ENCODE measurements at places on chromosomes 6 and 20.
A peak's percentile ranks its signal among the peaks of the same experiment; 100 is the strongest.

GRCh38 chr6:138307816-138308730 lies 69.6 kb upstream of the SMIM28 start:
- no peak overlapping the region for H3K27ac ChIP-seq
- no peak overlapping the region for H3K4me3 ChIP-seq
- no peaks in the 10 kb centered on the region for H3K27me3 ChIP-seq
- no peak for DNase-seq
- H3K36me3 ChIP-seq: no peaks in the 10 kb centered on the region

GRCh38 chr20:62993856-62994494 lies 12.8 kb downstream of the BHLHE23 start:
- no peaks in the 10 kb centered on the region for H3K36me3 ChIP-seq
- H3K27me3 ChIP-seq: no peaks in the 10 kb centered on the region
- no peak overlapping the region for H3K27ac ChIP-seq
- DNase-seq: no peak
- no peaks in the 10 kb centered on the region for H3K4me1 ChIP-seq

DNA sequence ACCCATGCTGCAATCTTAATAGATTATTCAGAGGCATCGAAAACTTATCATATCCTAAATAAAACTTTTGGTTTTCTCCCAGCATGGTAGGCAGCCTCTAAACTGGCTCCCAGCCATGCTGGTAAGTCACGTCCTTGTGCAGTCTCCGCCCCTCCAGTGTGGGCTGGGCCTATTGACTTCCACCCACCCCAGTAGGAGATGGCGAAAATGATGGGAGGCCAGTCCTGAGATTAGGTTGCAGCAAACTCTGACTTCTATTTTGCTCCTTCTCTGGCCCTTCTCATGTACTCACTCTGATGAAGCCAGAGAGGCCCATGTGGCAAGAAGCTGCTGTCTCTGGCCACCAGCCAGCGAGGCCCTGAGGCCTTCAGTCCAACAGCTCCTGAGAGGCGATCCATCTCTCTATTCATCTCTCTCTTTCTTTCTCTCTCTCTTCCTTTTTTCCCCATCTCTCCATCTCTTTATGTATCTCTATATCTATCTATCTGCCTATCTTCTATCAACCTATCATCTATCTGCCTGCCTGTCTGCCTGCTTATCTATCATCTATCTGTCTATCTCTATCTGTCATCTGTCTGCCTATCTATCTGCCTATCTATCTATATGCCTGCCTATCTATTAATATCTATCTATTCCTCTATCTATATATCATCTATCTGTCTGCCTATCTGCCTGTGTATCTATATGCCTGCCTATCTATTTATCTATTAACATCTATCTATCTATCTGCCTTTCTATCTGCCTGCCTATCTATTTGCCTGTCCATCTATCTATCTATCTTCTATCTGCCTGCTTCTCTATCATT lies 52.7 kb upstream of the STX16 start:
- H3K4me1 ChIP-seq: no peaks in the 10 kb centered on the region
- no peak overlapping the region for H3K27ac ChIP-seq
- H3K27me3 ChIP-seq: no peaks in the 10 kb centered on the region
- DNase-seq: no peak
- H3K4me3 ChIP-seq: no peak overlapping the region

GRCh38 chr6:148385379-148385778 lies 42.7 kb downstream of the SASH1 start:
- H3K27me3 ChIP-seq: no peaks in the 10 kb centered on the region
- no peaks in the 10 kb centered on the region for H3K36me3 ChIP-seq
- DNase-seq: no peak
- H3K4me3 ChIP-seq: no peak overlapping the region
- H3K27ac ChIP-seq: no peak overlapping the region
- no peaks in the 10 kb centered on the region for H3K4me1 ChIP-seq

GRCh38 chr6:109336221-109336961 lies 45.9 kb downstream of the CD164 start:
- H3K27ac ChIP-seq: no peak overlapping the region
- no peak for DNase-seq
- no peak overlapping the region for H3K4me3 ChIP-seq

DNA sequence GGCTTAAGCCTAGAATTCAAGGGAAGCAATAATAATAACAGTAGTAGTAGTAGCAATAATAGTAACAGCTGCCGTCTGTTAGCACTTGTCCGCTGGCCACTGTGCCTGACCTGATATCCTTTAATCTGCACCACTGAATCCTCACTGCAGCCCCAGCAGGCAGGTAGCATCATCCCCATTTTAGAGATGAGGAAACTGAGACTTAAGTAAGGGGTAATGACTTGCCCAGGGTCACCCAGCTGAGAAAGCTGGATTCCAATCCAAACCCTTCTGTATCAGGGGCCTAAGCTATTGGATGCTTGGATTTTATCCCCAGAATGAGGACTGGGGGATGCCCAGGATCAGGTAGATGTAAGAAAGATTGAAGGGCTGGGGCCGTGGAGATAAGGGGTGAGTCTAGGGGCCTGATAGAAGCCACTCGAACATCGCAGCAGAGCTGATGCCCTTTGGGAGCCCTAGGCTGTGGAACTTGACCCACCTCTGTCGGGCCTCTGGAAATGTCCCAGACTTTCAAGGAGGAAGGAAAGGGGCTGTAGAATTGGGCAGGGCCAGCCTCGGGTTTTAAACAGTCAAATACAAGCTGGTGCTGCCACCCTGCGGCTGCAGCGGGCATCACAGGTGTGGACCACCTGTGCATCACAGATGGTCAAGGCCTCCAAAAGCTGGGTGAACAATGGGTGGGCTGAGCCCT lies 102.1 kb upstream of the MYL9 start:
- H3K4me1 ChIP-seq: no peaks in the 10 kb centered on the region
- H3K36me3 ChIP-seq: no peaks in the 10 kb centered on the region
- H3K27me3 ChIP-seq: no peaks in the 10 kb centered on the region
- H3K4me3 ChIP-seq: no peak overlapping the region
- no peak overlapping the region for H3K27ac ChIP-seq
- peak; percentile 65 for DNase-seq

DNA sequence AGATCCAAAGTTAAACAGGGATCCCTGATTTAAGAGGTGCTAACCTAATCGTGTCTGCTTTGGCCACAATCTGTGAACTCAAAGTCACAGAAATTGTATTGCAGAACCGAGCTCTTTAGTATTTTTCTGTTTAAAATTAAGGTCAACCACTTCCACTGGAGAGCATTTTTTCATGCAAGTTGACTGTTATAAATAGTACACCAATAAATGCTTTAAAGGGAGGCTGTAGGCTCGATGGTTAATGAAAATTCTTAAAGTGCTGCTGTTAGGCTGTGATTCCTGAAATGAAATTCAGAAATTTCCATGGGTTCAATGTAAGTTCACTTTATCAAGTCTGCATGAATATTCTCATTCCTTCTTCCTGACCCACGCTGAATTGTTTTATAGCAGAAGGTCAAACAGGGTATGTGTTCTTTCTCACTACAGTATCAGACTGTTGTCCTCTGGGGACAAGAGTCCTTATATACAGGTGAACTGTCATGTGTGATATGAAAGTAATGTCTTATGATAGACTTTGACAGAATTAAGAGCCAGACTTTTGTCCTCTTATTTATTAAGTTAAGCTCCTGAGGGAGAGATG lies 92.5 kb upstream of the HDGFL1 start:
- no peak overlapping the region for H3K27ac ChIP-seq
- no peak for DNase-seq
- no peaks in the 10 kb centered on the region for H3K4me1 ChIP-seq
- no peak overlapping the region for H3K4me3 ChIP-seq
- no peaks in the 10 kb centered on the region for H3K36me3 ChIP-seq

- no peak for DNase-seq
- no peaks in the 10 kb centered on the region for H3K36me3 ChIP-seq
- no peaks in the 10 kb centered on the region for H3K27me3 ChIP-seq
- no peaks in the 10 kb centered on the region for H3K4me1 ChIP-seq
Observed at GRCh38 chr20:57876163-57876562, 166.3 kb upstream of the PMEPA1 start.

DNA sequence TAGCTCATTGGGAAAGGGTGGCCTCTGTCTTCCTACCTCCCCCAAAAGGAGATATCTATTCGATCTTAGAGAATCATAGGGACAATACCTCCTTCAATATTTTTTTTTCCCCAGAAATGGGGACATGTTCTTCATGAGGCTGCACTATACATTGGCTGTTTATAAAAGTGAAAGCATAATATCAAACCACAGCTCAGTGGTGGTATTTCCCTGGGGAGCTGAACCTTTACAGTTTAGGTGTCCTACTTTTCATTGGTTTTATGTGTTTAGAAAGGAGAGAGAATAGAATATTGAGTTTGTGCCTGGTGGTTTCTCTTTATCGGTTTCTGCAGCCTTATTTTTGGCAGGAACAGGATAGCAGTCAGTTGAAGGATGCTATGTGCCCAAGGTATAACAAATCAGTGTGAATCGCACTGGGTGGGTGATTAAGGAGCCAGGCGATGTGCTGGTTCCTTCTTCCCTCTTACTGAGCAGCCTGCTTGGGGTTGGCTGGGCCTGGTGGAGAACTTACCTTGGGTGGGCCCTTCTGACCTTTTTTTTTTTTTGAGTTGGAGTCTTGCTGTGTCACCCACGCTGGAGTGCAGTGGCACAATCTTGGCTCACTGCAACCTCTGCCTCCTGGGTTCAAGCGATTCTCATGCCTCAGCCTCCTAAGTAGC lies 25.2 kb downstream of the UST start:
- DNase-seq: no peak
- H3K4me1 ChIP-seq: no peaks in the 10 kb centered on the region

GRCh38 chr20:17617868-17618672 lies 48.2 kb downstream of the DSTN start:
- peaks cover under 1% of the 10 kb centered on the region for H3K4me1 ChIP-seq
- peaks cover 57% of the 10 kb centered on the region for H3K36me3 ChIP-seq
- no peak overlapping the region for H3K4me3 ChIP-seq
- H3K27me3 ChIP-seq: no peaks in the 10 kb centered on the region

DNA sequence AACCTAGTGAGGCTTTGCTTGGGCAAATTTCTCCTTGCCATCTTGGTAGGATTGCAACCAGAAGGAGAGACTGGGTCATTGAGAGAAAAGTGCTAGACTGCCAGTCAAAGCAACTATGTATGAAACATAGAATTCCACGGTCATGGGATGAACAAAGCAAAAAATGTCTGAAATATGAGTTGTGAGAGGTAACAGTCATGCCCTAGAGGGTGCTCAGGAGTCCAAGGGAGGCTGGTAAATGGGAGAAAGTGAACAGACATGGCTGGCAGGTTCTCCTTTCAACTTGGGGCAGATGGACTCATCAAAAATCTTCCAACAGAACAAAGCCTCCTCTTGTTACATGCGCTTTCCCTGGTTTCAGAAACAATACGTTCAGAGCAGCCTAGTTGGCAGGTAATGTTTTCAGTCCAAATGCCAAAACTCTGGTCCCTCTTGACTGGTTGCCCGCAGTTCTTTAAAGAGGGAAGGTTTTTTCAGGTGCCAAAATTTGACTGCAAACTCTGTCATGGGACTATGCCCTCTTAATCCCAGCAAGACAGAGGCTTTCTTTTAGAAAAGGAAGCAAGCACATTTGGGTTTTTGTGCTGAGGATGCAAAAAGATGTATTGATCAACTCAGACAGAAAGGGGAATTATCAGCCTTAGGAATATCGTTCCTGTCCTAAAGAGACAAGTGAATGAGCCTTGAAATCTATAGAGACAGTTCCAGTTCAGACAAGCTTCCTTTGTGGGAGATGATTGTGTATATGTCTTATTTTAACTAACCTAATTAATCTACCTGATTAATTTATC lies 68.5 kb upstream of the SASH1 start:
- H3K4me3 ChIP-seq: no peak overlapping the region
- H3K27ac ChIP-seq: no peak overlapping the region
- no peaks in the 10 kb centered on the region for H3K36me3 ChIP-seq
- no peak for DNase-seq
- H3K27me3 ChIP-seq: no peaks in the 10 kb centered on the region

DNA sequence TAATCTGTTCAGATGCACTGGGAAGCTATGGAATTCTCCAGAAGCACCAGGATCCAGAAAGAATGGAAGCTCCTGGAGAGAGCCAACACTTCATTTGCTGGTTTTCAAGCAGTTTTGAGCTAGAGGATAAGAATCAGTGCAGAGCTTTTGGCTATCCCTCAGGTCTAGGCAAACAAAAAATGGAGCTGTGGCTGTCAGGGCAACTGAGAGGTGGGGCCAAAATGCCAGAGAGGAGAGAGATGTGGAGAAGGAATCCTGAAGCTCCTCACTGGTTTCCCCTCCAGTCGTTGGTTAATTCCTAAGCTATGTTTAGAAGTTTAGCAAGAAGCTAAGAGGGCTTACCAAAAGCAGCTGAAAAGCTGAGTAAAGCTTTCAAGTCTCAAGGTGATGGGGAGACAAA lies 294.2 kb upstream of the JARID2 start:
- no peaks in the 10 kb centered on the region for H3K4me1 ChIP-seq
- no peak overlapping the region for H3K27ac ChIP-seq
- DNase-seq: no peak
- no peaks in the 10 kb centered on the region for H3K27me3 ChIP-seq

DNA sequence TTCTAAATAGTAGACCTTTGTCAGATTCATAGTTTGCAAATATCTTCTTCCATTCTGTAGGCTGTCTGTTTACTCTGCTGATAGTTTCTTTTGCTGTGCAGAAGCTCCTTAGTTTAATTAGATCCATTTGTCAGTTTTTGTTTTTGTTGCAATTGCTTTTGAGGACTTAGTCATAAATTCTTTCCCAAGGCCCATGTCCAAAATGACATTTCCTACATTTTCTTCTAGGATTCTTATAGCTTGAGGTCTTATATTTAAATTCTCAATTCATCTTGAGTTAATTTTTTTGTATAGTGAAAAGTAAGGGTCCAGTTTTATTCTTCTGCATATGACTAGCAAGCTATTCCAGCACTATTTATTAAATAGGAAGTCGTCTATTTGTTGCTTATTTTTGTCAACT lies 287.0 kb downstream of the PACRG start:
- H3K27ac ChIP-seq: no peak overlapping the region
- H3K36me3 ChIP-seq: no peaks in the 10 kb centered on the region
- H3K4me1 ChIP-seq: no peaks in the 10 kb centered on the region
- no peak for DNase-seq
- no peak overlapping the region for H3K4me3 ChIP-seq

DNA sequence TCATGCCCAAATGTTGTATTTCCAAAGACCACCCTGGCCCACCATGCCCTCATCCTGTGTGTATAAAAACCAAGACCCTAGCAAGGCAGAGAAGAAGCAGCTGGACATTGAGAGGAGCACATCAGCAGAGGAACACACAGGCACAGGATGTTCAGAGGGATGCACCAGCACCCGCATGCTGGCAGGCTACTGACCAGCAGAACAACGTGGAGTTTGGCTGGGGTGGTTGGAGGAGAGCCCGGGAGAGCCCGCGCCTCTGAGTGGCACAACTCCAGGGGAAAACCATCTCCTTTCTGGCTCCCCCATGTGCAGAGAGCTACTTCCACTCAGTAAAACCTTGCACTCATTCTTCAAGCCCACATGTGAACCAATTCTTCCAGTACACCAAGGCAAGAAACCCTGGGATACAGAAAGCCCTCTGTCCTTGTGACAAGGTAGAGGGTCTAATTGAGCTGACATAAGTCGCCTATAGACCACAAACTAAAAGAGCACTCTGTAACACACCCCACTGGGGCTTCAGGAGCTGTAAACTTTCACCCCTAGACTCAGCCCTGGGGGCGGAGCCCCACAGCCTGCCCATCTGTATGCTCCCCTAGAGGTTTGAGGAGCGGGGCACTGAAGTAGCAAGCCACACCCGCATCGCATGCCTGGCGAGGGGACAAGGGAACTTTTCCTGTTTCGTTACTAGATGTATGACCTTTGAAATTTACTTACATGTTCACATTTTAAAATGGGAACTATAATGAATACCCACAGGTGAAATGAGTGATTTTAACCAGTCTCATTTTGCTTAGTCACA lies 831.5 kb upstream of the CITED2 start:
- H3K36me3 ChIP-seq: no peaks in the 10 kb centered on the region
- no peaks in the 10 kb centered on the region for H3K4me1 ChIP-seq
- H3K4me3 ChIP-seq: no peak overlapping the region
- H3K27ac ChIP-seq: no peak overlapping the region

All from naive thymus-derived CD4-positive, alpha-beta T cell (primary cell).